ENCODE measurements at places on chromosomes 4 and X.
A peak's percentile ranks its signal among the peaks of the same experiment; 100 is the strongest.

DNA sequence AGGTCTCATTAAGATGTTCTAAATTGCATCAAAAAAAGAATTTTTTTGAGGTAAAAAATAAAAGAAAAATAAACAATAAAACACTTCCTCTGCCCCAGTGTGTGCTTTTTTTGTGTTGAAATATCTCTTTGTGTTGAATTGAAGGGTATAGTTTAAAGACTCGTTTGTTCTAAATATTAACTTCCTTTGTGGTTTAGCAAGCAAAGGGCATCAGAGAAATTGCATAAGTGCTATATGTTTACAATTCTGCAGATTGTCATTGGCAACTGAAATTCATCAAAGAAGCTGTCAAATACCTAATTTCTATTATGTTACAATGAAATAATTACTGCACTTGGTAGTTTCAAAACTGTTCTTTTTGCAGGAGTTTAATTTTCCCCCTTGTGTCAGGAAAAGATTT, 260.5 kb downstream of the DKK2 start:
- no peak for DNase-seq

- no peak for DNase-seq
Observed at GRCh38 chrX:137747244-137748043, 181.5 kb downstream of the ZIC3 start.

GRCh38 chr4:94582517-94582916, 130.8 kb downstream of the PDLIM5 start:
- DNase-seq = no peak

DNA sequence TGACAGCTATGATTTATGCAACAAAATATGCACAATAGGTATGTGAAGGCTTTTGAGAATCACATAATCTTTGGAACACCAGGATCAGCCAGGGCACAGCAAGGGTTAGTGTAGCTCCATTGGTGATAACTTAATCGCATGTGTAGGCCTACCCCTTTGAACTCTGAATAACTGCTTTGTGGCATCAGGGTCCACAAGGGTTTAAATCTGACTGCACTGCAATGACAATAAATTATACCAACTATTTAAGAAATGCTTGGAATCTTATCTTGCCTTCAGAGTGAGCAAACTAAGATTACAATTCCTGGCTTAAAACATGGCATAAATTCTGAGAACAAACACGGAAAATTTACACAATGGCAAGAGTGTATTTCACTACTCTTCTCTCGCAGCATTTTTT, 245.8 kb downstream of the FBXO8 start:
- no peak for DNase-seq

- no peak for DNase-seq
Observed at GRCh38 chr4:16051132-16051531, 32.7 kb downstream of the PROM1 start.

DNA sequence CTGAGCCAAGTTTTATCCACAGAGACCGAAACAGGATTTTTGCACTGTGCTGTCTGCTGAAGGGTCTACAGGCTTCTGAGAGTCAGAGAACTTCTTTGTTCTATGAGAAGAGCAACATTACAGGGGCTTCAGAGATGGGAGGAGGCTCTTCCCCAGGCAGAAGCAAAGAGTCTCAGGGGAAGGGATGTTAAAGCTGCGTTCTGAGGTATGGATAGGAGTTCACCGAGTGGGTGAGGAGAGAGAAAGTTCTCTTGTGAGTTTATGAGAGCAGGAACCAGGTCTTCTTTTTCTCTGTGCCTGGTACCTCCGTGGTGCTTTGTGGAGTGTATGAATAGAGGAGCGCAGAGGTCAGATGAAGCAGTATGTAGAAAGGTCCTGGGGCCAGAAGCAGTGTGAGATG, 155.1 kb downstream of the PDGFRA start:
- DNase-seq = no peak

GRCh38 chr4:51855751-51856150, 12.8 kb downstream of the DCUN1D4 start:
- DNase-seq = no peak

GRCh38 chrX:37349221-37350033, at the start of gene PRRG1:
PRRG1 (plus strand) TSS chrX:37349364; CDS start chrX:37406250, 56,886 bp downstream.
- no peak for DNase-seq

- DNase-seq = no peak
Observed at GRCh38 chr4:25767877-25768725, 94.7 kb downstream of the SEL1L3 start.

DNA sequence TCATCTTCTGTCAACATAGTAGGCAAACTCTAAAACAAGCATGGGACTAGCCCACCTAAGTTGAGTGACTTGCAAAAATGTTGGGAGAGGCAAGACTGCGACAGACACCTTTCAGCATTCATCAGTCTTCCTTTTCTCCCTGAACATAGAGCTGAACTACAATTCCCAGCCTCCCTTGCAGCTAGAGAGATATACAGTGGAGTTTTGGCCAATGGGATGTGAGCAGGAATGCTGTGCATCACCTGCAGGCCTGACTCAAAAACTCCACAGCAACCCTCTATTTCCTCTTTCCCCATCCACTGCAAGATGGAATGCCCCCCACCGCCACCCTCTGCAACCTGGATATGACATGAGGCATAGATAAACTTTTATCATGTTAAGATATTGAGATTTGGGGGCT, 66.5 kb downstream of the PDHA1 start:
- no peak for DNase-seq

DNA sequence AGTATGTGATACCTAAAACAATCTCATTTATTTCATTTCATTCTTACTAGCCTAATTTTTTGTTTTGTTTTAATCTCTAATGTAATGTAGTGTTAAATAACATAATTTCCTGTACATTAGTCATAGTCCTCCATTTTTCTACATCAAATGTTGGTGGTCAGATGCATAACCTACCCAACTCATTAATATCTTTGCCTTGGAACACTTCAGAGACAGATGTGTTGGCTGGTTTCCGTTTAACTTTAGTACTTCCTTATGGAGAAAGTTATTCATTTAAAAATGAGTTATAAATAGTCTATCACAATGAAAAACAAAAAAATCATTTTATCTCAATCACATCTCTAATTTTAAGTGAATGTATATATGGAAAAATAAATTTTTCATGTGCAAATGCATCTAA, 190.2 kb downstream of the ANTXR2 start:
- no peak for DNase-seq

DNA sequence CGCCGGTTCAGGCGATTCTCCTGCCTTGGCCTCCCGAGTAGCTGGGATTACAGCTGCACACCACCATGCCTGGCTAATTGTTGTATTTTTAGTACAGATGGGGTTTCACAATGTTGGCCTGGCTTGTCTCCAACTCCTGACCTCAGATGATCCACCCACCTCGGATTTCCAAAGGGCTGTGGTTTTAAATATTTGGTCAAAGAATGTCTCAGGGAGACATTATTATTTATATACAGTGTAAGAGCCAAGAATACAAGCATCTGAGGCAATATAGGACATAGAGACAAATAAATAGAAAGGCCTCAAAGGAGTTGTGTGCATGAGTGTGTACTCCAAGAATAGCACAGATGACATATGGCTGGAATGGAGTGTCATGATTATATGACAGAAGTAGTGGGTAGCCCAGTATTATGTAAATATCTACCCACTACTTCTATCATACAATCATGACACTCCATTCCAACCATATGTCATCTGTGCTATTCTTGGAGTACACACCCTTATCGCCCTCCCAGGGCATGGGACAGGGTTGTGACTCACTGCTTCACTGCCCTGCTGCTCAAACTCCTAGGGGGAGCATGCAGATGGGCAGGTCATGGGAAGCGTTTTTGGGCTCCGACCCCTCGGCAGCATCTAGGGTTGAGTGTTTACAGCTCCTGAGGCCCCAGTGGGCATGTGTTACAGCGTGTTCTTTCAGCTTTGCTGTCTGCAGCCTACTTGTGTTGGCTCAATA, 1649.8 kb upstream of the PCDH10 start:
- no peak for DNase-seq

DNA sequence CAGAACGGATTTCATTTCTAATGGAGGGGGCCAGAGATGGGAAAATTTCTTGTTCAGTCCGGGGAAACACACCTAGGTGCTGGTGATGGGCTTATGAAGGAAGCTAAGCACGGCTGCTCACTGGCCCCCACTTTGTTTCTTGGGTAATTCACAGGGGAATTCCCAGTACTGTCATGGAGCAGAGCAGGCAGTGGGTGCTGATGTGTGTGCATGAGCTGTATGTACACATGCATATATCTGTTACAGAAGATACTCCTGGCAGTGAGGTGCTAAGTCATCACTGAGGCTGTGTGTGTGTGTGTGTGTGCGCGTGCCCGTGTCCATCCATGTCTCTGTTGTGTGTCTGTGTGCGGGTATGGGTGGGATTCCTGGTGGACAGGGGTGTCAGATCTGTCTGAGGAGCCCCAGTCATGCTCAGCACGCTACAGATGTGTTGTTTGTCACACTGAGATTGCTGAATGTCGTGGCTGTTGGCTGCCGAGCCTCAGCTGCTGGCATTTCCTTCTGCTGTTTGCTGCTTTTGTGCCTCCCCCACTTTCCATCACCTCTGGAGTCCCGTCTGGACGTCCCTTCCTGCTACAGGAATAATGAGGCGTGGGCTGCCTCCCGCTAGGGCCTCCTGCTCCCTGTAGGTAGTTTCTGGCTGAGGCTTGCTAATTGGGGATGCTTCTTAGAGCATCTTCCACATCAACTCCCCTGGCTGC, 53.3 kb downstream of the JADE1 start:
- peak; percentile 19 for DNase-seq
